Adrenal gland (tissue), 19 donors: ENCODE measurements at places on chromosomes 5 and 9. TPM values are rescaled to one million over a fixed set of nuclear protein-coding genes. Genes with fewer than 3 reads are reported as not detected.

PFDN1 gene
- total RNA-seq, result 194 TPM

PALM2AKAP2 gene
- total RNA-seq, result 18.8 TPM

TRAF2 gene
- 9.5 TPM for total RNA-seq

SPEF2 gene
- total RNA-seq, result 6.4 TPM

FST gene
- 3.4 TPM for total RNA-seq

SHISAL2B gene
- not detected for total RNA-seq

SLC35D2 gene
- total RNA-seq, result 6.9 TPM

ADAMTS12 gene
- 8.4 TPM for total RNA-seq
